ENCODE measurements at places on chromosomes 5 and 9.

DNA sequence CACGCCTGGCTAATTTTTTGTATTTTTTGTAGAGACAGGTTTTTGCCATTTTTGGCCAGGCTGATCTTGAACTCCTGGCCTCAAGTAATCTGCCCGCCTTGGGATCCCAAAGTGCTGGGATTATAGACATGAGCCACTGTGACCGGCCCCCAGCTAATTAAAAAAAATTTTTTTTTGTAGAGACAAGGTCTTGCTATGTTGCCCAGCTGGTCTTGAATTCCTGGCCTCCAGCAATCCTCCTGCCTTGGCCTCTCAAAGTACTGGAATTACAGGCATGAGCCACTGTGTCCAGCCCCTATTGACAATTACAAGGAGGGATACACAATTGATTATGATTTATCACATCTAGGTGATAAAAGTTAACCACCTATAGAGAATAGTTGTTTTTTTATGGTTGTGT lies 59.5 kb downstream of the NR2F1 start:
- no peak for DNase-seq

DNA sequence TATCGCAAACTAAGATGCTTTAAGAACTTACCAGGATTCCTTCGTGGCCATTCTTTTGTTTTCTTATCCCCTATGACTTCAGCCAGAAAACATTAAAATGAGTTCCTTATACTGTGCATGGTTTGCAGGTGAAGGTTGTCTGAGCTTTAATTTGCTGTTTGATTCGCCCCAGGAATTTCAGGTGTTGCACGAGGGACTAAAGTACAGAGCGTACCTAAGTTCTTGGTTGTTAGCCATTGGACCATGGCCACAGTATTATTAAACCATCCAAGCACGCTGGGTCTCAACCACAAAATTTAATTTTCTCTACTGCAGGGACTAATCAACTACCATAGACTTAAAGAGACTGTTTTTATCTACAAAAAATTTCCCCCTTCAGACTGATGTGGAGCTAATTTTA lies 208.4 kb upstream of the MPDZ start:
- DNase-seq = no peak

DNA sequence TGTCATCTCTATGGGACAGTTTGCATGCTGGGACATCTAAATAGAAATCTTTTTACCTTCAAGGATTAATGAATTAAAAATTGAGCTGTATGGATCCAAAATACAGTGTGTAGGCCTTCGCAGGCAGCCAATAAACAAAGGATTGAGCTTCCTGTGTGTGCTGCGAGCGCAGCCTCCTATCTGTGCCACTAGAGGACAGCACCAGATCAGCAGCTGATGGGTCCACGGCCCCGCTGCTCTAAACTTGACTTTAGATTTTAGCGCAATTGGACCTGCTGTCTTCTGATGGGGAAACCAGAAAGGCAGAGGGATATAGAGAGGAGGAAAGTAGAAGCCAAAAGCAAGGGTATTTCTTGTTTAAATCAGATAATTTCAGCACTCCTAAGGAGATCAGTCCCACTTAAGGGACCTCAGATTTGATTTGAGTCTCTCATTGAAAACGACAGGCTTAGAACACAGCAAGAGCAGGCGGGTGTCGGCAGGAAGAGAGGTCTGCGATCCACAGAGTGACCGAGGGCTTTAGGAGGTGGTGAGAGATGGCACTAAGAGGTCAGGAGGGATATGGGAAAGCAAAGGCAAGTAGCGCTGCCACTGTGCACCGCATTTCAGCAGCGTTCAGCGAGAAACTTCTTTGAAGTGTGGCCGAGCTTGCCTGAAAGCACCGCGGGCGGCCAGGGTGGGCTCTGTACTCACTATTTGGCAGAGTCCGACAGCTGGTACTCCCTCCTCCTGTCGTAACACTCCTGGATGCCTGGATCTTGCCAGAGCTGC lies 214.3 kb downstream of the GNA14 start:
- DNase-seq = no peak

GRCh38 chr9:15139469-15139868 lies 167.5 kb downstream of the TTC39B start:
- no peak for DNase-seq

- no peak for DNase-seq
Observed at GRCh38 chr9:108688051-108688450, 167.7 kb downstream of the ACTL7B start.

DNA sequence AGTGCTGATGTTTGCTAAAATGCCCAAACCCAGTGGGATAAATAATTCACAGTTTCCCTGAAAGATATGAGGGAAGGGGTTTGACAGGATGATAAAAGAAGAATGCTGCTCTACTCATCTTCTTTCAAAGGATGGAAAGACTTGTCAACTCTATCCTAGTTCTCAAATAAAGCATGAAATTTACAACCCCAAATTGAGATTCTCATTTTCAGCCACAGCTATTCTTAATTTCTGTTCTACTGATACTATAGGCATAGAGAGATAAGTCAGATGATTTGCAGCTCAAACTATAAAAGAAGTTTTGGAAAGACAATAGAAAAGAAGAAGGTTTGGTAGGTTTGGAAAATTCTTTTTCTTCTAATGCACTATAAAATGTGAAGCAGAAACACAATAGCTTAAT lies 542.6 kb downstream of the CSNK1G3 start:
- DNase-seq = no peak

DNA sequence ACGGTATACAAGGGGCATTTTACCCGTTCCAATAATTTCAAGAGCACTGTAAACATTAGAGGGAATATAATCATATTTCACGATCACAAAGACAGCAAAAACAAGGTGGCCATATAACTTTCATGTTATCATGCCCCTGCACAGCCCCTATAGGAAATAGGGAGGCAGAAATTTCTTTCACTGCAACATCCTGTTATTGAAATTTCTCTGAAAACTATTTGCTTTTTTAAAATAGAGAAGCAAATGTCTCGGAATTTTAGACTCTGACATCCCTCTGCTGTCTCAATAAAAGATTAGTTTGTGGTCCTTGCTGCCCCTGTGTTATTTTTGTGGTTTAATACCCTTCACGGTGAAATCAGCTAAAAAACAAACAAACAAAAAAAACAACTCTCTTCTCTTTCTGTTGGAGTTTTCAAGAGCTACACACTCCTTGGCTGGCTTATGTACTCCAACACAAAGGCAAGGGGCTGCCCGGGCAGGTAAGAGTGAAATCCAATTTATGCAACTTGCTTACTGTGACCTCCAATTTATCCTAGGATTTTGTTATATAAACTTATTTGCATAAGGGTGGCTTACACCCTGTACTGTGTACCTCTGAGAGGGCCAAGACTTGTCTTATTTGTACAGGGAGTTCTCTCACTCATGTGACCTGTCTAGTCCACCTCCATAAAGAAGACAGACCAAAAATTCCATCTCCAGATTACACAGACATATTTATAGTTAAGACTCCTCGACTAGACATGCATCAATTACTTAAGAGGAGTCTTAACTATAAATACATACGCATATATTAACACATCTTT lies 223.6 kb downstream of the MLLT3 start:
- DNase-seq = no peak

- no peak for DNase-seq
Observed at GRCh38 chr9:90033028-90033650, 428.3 kb downstream of the GADD45G start.

DNA sequence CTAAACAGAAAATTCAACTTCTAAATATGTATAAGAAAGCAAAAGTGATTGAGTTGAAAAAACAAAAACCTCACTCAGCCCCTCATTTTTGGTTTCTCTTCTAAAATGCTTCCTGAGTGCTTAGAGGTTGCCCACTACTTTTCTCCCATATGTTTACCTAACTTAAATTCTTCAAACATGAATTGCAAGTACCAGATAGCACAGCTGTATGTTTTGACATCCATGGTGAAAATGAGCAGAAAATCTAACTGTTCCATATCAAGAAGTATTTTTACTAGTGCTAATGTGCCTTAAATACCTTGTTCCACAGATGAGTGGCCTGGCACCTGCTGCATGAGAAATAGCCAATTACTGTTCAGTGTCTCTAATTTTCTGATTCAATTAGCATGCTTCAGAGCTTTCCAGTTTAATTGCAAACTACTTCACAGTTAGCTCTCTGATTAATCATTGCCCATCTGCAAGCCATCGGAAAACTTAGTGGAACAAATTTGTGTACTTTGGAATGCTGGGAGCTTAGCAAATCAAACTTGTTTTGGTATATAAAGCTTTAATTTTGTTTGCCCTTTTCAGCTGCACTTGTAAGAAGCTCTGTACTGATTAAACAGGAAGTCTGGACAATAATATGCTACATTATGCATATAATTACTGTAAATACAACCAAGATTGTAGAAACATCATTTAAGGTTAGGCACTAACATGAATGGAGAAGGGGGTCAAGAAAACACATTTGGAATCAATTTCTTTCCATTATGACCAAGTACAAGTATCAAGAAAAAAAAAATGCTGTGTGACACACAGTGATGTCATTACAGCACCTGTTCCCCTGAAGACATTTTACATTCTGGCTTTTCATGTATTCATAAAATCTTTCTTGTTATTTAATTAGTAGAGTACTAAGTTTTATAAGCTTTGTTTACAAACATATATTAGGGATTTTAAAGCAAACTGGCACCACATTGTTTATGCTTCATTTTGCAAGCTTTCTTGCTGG lies 65.6 kb downstream of the POU5F2 start:
- DNase-seq = no peak

DNA sequence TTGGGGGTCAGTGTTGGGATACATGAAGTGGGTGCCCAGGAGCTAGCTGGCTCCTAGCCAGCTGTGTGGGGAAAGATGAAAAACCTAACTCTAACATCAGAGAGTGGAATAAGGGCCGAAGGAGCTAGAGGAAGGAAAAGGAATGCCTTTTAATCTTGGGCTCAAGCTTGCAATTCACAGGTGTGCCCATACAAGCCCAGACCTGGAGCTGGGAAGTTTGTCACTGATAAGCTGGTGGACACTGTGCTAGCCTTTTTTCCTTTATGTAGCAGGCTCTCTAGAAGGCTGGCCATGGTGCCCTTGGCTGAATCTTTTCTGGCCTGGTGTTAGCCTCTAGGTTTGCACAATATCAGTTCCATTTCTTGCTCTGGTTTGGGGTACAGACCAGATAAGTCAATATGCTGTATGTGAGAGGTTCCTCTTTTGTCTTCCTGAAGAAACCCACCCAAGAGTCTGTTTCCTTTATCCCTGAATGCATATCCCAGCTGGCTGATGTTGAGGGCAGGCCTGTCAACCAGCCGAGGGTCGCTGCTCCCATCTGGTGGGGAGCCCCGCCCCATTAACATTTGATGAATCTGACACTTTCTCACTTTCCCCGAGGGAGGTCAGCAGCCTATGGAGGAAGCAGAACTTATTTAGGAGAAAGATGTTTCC lies 92.4 kb upstream of the CXCL14 start:
- no peak for DNase-seq

DNA sequence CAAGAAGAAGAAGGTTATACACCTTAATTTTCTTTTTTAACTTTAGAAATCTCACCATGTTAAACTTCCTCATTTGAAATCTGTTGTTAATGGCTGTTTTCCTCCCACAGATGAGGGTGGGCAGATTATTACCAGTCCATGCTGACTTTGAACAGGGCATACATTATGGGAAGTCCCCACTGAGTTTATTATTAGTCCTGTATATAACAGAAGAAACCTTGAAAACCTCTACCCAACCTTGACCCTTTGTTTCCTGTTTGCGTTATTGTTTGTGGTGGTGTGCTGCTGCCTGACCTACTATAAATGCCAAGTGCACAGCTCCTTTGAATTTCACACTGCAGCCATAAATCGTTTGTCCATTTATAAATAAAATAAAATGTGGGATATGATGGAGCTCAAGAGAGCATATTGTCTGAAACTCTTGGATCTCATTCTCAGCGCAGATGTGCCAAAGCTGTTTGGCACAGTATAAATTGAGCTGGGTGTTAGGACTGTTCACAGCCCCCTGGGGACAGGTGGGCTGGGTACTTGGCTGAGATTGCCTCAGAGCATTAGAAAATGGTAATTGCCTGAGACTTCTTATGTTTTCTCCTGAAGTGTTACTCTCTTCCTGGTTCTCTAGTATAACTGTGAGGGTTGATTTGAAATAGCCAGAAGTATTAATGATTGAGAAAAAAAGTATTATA lies 139.6 kb downstream of the SPATA31D1 start:
- DNase-seq = no peak

GRCh38 chr9:29389421-29389820 lies 1816.1 kb upstream of the C9orf72 start:
- no peak for DNase-seq

- no peak for DNase-seq
Observed at GRCh38 chr5:58071566-58071965, 388.3 kb downstream of the PLK2 start.
